ENCODE measurements at places on chromosomes 16 and 17. TPM values are rescaled to one million over a fixed set of nuclear protein-coding genes. Genes with fewer than 3 reads are reported as not detected.

Gene MIEF2
- total RNA-seq: 18.7 TPM

Gene KRTAP4-9
- total RNA-seq: not detected

Gene ARHGAP44
- 21.7 TPM for total RNA-seq

Gene CES3
- total RNA-seq: 2.7 TPM

Gene TERB1
- not detected for total RNA-seq

Gene IL21R
- not detected for total RNA-seq

Gene BAHCC1
- 65.9 TPM for total RNA-seq

Gene NATD1
- total RNA-seq: 17.2 TPM

Gene AANAT
- total RNA-seq: not detected
